Sigmoid colon (tissue), 7 donors: ENCODE measurements at places on chromosomes 13 and 19. TPM values are rescaled to one million over a fixed set of nuclear protein-coding genes. Genes with fewer than 3 reads are reported as not detected.

The ZC3H4 gene
- 23.3 TPM for total RNA-seq

The FGF22 gene
- 0.99 TPM for total RNA-seq

The TMEM143 gene
- 6.8 TPM for total RNA-seq

The C13orf46 gene
- 11.9 TPM for total RNA-seq

The ACER1 gene
- not detected for total RNA-seq

The FBL gene
- total RNA-seq, result 147 TPM

The MISP gene
- not detected for total RNA-seq

DNA sequence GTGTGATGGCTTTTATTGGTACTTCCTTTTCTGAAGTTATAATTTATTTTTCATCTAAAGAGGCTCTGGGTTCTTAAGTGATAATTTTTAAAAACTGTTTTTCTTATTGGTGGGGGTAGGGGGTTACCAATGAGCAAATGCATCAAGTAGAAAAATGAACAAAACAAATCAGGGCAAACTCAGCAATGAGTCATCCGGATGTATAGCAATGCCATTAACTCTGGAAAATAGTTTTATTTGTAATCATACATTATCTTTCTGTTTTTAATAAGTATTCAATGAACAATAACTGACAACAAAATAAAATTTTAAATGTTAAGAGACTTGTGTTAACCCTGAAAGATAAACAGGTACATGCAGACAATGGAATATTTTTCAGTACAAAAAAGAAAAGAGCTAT is 67.6 kb downstream of the UFM1 start:
- no peak for DNase-seq

DNA sequence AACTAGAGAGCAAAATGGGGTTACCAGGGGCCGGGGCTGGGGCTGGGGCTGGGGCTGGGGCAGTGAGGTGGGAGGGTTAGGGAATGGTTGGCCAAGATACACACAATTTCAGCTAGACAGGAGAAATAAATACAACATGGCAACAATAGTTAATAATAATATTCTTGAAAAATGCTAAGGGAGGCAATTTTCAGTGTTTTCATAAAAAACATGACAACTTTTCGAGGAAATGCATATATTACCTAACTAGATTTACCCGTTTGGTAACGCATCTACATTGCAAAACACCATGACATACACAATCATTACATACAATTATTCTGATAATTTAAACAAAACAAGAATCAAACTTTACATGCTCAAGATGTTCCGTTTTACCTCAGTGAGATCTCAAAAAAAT is 12.2 kb downstream of the RFPL4AL1 start:
- no peak for DNase-seq

DNA sequence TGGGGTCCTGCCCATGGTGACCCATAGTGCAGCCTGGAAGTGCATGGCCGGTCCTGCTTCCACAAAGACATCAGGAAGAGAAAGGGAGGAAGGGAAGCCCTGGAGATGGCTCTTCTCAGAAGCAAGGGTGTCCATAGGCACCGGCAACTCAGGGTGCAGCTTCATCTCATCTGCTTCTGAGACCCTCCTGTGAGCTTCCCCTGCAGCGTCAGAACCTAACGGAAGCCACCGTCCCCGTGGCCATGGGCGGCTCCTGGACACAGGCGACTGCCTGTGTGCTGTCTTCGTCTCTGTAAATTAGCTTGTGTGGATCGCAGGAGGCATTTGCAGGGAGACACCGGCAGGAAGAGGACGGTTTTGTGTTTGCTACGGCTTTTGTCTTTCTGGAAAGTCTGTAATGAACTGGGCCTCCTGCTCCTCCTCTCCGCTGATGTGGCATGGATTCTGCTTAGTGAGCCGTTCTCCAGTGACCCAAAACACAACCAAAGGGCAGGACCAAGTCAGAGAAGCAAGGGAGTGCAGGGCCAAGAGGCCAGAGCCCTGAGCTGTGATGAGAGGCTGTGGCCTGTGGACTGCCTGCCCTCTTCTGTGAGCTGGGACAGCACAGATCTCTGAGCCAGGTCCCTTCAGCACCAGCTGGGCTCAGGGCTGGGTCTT is 2.5 kb downstream of the ATP4B start:
- DNase-seq, result peak; percentile 45

DNA sequence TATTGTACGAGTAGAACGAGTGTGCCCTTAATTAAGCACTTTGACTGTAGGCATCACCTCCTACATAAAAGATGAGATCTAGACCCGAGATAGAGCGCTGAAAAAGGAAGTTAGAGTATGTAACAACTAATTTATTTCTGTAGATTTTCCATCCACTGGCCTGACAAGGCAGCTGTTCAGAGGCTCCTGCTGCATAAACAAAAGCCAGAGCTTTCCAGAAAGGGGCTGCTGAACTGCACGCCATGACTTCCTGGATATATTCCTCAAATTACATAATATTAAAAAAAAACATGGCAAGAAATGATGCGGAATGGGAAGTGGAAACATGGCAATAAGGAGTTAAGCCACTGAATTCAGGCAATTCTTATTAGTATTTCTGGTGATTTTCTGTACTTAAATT is 89.7 kb downstream of the AKAP11 start:
- no peak for DNase-seq

DNA sequence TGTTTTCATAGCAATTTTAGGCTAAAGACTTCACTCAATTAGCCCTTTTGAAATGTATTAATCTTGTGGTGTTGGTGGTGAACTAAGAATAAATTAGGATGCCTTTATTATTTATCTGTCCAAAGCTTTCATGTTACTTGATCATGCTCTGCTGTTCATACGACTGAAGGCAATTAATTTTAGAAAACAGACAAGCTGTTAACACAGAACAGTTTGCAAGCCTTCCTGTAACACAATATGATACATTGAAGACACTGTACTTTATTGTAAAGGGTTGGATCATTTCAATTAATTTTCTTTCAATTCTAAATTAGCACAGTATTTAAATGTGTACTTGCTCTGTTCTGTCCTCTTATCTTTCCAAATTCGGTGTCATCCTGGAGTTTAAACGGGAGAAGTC is 794.3 kb upstream of the MIR17HG start:
- DNase-seq, result no peak

DNA sequence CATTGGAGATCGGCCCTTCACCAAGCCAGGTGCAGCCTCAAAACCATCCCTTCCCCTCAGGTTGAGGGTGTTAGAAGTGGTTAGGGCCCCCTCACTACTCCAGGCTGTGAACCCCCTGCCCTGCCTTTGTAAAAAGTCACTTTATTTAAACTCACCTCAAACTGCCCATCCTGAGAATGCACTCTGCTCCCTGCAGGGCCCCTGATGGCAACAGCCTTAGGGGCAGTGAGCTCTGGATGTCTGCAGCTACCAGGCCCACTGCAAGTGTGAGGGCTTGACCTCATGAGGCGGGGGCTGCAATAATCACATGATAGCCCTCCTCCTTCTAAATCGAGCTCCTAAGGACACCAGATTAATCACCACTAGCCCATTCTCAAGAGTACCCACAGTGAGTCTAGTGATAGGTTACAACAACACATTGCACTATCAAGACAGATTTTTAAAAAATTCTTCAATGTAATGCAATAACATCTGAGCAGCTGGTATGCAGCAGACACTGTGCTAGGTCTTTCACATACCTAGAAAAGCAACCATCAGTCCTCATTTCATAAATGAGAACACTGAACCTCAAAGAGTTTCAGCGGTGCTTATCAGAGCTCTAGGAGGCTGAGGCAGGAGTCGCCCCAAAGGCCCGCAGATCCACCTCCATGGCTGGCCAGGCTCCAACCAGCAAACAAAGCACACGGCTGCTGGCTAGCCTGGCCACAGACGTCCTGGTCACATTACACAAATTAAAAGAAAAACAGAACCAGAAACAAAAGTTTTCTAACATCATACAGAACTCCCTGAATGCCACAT is 26.0 kb downstream of the SLC7A1 start:
- no peak for DNase-seq

GRCh38 chr13:33340631-33341030 is 55.1 kb upstream of the STARD13 start:
- no peak for DNase-seq

DNA sequence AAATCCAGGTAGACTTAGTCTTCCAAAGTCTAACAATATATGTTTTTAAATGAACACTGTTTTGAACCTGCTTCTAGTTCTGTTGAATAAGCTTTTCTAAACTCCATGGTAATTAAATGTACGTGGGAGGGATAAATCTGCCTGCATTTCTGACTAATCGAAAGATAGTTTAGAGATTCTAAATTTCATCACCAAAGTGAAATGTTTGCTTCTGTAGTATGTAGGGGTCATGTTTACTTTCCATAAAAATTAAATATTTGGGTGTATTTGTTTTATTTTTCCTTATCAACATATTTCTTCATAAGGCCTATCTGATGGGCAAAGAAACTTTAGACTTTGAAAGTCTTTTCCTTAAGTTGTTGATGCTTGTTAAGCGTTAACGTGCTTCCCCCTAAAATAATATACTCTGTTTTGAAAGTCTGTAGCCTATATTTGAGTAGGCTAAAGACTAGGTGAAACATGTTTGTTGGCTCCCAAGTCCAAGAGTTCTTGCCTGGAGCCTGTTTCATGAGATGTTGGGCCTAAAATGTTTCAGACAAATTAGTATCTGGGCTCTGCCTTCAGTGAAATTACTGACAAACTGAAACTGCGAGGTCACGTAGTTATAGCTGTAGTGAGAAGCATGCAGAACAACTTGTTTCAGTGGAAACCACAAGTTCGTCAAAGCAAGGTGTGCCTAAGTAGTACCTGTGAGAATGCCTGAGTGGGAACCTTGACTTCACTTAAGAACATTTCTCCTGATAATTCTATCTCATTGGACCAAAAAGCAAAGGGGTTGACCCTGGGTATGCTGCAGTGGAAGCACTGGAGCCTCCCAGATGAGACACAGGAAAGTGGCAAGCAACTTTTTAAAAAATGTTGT is 126.2 kb downstream of the LMO7 start:
- no peak for DNase-seq

GRCh38 chr19:3067563-3067962 is 5.3 kb upstream of the TLE5 start:
- no peak for DNase-seq

GRCh38 chr13:113922412-113923118 is 51.3 kb downstream of the C13orf46 start:
- DNase-seq, result peak; percentile 27

DNA sequence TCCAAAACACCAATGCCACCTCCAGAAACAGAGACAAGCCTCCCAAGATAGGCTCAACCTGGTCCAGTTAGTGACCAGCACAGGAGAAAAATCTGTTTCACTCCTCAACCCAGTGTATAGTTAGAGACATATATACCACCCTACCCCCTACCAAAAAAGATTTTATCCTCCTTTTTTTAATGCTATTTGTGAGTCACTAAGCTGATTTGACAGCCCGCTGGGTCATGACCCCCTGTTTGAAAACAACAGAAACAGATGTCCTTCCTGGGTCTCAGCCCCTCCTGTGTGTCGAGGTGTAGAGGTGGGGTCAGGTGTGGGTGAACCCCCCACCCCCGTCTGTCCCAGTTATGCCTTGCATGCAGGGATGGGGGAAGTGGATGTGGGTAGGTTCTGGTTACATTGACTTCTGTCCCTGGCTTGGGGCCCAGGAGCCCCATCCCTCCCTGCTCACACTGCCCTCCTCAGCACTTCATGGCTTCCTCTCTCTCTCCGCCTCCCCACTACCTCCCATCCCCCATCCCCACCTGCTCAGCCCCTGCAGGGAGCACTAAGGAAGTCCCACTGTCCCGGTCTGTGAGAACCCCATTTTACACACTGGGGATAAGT is 14.0 kb upstream of the TOMM40 start:
- DNase-seq, result no peak

- no peak for DNase-seq
Observed at GRCh38 chr19:32105527-32106310, 239.7 kb upstream of the ZNF507 start.

GRCh38 chr19:47310819-47311218 is 1.2 kb downstream of the C5AR1 start:
- no peak for DNase-seq

- no peak for DNase-seq
Observed at GRCh38 chr19:2636141-2636896, 66.2 kb downstream of the GNG7 start.

GRCh38 chr13:78521091-78521490 is 82.3 kb downstream of the POU4F1 start:
- no peak for DNase-seq

DNA sequence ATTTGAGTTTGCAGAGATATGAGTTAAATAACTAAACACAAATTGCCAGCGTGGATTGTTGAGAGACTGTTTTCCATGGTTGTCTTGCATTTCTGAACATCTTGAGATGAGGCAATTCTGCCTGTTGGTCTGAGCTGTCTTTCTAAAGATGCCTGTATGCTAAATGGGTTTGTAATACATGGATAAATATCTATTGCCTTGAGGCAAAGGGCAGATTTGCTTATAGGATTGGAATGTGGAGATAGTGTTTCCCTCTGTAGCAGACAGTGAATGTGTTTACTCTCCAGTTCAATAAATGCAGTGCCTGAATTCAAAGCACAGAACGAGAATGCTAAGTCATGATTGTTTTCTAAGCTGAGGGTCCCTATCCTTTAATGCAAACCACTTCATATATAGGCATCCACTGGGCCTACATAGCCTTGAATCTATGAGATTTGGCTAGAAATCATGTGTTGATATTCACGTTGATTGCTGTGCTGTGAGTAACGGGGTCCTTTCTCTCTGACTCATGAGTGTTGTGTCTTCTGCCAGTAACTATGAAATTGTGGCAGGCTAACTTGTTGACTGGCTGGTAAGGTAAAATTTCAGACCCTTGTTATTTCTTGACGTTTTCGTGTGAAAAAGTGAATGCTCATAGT is 2554.8 kb downstream of the PCDH9 start:
- no peak for DNase-seq

DNA sequence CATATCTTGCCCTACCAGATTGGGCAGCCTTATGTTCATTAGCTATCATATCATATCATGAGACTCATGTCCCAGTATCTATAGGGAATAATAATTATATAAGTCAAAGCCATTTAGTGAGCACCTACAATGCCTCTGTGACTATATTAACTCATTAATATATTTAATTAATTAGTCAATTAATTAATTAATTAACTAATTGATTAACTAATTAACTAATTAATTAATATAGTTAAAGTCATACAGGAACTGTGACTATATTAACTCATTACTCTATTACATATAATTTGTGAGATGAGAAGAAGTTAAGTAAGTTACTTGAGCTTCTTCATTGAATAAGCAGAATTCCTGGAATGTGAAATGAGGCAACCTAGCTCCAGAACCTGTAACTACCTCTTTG is 588.3 kb upstream of the SLITRK1 start:
- DNase-seq, result no peak

- DNase-seq, result no peak
Observed at GRCh38 chr13:42750794-42751193, 30.6 kb upstream of the FAM216B start.
